ENCODE measurements at places on chromosomes 7 and 10.

- DNase-seq: no peak
These were observed 216.6 kb downstream of the ZMYND11 start for GRCh38 chr10:351770-352334.

GRCh38 chr7:43621729-43622448 is 39.0 kb downstream of the STK17A start:
- DNase-seq: no peak

DNA sequence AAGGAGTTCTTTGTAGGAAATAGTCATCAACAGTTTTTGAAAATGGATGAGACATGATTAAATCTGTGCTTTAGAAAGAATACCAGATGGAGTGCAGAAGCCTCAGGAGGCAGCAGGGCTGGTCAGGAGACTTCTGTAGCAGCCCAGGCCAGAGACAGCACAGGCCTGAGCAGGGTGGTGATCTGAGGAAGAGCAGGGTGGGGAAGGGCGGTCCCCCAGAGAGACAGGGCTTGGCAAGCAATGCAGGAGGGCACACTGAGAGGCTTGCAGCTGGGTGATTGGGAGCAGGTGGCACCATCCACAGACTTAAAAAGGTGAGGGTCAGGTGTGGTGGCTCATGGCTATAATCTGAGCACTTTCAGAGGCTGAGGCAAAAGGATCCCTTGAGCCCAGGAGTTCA is 4.3 kb upstream of the SMKR1 start:
- DNase-seq: no peak

DNA sequence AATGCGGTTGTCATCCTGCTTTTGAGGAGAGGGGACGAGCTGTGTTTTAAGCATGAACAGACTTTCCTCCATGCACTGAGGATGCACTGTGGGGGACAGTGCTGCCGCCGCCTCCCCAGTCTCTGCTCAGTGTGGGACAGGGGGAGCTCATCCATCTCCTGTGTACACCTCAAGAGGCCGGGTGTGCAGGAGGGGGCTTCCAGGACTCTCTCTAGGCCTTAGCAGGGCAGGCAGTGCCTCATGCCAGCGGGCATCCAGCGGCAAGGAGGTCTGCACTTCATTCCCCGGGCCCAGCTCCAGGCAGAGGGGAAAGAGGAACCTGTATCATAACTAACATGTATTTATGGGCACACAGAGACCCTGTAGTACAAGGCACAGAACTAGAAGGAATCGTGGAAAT is 89.7 kb downstream of the DIP2C start:
- no peak for DNase-seq

- no peak for DNase-seq
These were observed 27.3 kb downstream of the EMX2 start for GRCh38 chr10:117569610-117570390.

DNA sequence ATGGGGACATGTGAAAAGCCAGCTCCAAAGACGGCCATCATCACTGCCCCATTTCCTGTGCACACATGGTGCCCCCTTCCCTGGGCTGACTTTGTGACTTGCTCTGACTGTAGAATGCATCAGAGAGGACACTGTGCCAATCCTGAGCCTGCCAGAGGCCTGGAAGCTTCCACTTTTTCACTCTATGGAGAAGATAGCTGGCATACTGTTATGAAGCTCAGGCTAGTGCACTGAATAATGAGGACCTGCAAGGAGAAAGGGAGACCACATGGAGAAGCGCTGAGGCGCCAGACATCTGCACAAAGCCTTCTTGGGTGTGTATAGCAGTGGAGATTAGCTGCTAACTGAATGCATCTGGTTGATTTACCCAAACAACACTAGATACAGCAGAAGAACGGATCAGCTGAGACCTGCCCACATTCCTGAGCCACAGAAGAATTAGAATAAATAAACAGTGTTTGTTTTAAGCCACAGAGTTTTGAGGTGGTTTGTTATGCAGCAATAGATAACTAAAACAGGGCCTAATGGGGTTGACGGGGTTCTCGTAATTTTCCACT is 58.9 kb upstream of the C10orf90 start:
- DNase-seq: no peak

GRCh38 chr10:8738987-8739386 is 684.5 kb downstream of the GATA3 start:
- no peak for DNase-seq

DNA sequence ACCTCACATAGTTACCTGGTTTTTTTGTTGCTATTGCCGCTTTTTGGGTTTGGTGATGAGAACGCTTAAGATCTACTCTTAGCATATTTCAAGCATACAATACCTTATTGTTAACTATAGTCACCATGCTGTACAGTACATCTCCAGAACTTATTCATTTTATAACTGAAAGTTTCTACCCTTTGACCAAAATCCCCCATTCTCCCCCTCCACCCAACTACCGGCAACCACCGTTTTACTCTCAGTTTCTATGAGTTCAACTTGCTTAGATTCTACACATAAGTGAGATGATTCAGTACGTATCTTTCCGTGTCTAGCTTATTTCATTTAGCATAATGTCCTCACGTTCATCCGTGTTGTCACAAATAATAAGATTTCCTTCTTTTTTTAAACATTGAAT is 86.7 kb upstream of the IL6 start:
- DNase-seq: no peak

- no peak for DNase-seq
These were observed 43.8 kb upstream of the GPR26 start for GRCh38 chr10:123622381-123622780.

GRCh38 chr7:12249706-12250105 is 38.6 kb downstream of the TMEM106B start:
- no peak for DNase-seq

DNA sequence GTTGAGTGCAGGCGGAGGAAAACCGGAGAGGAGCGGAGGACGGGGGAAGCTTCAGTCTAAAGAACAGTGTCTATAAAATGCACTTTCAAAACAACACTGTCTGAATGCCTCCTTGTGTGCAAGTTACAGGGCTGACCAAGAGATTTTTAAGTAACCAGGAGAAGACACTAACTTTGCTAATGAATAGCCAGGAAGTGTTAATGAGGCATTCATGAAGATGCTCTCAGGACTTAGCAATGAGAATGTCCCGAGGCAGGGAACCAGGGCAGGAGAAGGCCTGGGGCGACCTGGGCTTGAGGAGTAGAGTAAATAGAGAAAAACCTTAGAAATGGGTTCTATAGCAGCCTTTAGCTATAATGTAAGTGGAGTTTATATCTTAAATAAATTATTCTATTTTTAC is 312.1 kb downstream of the SKIDA1 start:
- DNase-seq: no peak

DNA sequence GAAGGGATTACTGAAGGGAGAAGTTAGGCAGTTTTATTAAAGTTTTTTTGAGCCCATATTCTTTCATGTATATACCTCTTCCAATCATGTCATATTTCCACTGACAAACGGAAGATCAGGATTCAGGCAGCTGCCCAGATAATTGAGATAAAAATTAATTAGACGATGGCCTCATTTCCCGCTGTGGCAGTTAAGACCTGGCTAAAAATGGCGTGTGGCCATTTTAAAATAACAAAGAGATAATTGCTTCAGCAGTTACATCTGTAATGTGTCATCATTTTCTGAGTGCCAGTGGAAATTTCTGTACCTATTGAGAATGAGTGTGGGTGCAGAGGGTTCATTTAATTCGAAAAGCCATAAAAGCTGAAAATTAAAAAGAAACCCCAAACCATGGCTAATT is 215.1 kb downstream of the STK31 start:
- DNase-seq: no peak

DNA sequence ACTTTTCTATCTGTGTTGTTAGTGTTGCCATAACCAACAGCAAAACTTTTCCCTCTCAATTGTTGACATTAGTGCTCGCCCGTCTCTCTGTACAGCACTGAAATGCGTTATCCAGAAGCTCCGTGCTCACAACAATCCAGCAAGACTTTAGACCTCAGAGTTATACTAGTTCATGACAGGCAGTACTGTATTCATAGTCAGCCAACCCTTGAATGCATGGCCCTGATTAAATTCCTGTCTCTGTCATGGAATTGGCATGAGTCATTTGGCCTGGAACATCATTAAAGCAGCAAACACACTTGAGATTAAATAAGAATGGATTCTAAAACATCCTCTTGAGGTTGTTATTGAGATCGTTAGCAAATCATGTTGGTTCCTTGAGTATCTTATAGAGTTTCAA is 405.5 kb upstream of the C7orf33 start:
- no peak for DNase-seq

- DNase-seq: peak; percentile 63
These were observed 904.3 kb downstream of the XPNPEP1 start for GRCh38 chr10:109019001-109019424.

DNA sequence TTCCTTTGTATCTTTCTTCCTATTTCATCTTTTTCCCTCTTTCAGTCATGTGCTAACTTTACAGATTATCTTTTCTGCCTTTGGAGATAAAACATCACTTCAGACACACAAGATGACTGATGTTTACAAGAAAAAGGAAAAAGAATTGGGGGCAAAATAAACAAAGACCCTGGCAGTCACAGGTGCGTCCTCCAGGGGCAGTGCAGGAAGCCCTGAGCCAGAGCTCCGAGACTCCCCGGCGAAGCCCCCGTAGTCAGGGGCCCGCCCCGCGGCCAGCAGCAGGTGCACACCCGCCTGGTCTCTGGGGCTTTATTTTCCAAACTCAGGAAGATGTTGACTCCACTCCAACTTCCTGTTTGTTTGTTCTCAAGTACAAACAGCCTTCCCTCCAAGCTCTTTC is 10.2 kb downstream of the STK32C start:
- DNase-seq: no peak

Data from PC-3 (cell line).